ENCODE measurements at places on chromosomes 7 and 10.

GRCh38 chr10:133162910-133163856 lies 3.2 kb downstream of the KNDC1 start:
- DNase-seq = no peak

DNA sequence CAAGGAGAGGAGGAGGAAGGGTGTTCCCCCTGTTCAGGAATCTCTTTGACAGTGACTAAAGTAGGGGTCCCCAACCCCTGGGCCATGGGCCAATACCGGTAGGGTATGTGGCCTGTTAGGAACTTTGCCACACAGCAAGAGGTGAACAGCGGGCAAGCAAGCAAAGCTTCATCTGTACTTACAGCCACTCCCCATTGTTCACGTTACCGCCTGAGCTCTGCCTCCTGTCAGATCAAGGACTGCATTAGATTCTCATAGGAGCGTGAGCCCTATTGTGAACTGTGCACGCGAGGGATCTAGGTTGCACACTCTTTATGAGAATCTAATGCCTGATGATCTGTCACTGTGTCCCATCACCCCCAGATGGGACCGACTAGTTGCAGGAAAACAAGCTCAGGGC lies 201.6 kb downstream of the CAMK1D start:
- DNase-seq = no peak

GRCh38 chr7:7201578-7202374 lies 19.4 kb downstream of the C1GALT1 start:
- DNase-seq = no peak

DNA sequence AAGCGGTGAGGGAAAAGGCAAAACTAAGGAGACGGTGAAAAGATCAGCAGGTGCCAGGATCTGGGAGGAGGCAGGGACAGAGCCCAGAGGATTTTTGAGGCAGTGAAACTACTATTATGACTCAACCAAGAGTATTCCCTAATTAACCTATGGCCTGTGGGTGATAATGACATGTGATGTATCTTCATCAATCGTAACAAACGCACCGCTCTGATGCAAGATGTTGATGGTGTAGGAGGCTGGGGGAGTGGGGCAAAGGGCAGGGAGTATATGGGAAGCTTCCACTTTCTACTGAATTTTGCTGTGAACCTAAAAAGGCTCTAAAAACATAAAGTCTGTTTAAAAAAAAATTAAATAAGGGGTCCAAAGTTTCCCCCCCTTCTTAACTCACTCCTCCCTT lies 25.5 kb upstream of the EZH2 start:
- no peak for DNase-seq

- DNase-seq = no peak
Measured at GRCh38 chr7:4080954-4081353, 601.1 kb upstream of the FOXK1 start.

DNA sequence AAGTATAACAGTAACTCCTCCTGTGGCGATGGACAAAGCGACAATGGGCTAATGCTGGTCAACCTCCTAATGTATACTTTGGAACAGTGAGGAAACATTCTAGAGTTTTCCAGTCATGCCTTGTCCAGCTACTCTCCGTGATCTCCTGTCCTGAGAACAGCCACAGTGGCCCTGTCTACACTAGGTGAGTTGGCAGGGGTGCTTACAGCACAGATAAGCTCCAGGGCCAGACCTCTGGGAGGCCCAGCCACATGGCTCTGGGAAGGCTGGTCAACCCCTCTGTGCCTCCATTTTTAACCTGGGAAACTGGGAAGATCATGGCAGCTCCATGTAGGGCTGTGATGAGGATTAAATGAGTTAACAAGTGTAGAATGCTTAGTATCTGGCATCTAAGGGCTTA lies 57.0 kb downstream of the CLEC2L start:
- DNase-seq = no peak

GRCh38 chr10:61628151-61628874 lies 34.4 kb upstream of the CABCOCO1 start:
- DNase-seq = no peak

DNA sequence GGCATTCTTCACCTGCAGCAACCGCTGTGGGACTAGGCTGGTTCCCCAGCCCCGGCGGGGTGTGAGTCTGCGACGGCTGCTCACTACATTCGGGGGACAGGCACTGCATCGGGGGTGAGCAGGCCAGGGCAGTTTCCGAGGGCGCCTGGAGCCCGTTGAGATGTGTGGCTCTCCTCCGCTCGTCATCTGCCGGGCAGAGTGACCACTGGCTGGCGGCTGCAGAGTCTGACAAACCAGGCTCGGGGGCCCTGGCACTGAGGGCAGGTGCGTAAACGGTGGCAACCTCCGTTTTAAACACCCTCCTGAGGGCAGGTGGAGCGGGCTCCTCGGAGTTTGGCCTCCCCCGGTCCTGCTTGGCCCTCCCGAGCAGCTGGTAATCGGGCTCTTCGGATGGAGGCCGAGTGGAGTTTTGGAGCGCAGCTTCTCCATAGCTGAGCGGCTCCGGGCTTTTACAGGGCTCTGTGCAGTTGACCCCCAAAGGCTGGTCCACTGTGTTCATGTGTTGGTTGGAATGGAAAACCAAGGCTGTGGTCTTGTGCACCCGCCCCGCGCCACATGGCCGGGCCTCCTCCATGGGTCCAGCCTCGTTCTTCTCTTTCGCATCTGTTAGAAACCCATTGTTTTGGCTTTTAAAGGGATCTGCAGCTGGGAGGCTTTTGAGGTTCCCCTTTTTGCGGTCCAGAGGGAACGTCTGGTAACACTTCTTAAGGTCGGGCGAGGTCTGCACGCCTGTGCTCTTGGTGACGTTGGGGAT lies 20.9 kb downstream of the INSYN2A start:
- DNase-seq = no peak

- DNase-seq = peak; percentile 39
Measured at GRCh38 chr7:113414401-113415035, 296.2 kb upstream of the SMIM30 start.

DNA sequence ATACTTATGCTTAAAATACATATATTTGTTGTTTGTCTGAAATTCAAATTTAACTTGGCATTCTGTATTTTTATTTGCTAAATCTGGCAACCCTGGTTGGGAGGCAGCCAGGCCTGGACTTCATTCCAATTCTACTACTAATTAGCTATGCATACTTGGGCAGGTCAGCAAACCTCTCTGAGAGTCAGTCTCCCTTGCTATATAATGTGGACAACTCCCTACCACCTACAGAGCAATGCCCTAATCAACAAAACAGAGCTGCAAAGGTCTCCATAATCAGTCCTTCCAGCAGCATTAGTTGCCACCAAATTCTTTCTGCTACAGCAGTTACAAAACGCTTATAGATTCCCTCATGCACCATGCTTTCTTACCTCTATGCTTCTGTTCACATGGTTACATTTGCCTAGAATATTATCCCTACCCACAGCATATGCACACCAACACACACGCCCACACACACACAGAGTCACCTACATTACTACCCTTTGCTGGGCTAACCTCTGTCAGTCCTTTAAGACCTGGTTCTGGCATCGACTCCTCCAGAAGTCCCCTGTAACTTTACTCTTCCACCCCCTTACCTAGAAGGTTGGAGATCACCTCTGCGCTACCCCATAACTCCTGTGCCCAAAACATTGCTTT lies 188.7 kb downstream of the FGFR2 start:
- no peak for DNase-seq

GRCh38 chr10:59393349-59393748 lies 31.0 kb upstream of the FAM13C start:
- DNase-seq = no peak

DNA sequence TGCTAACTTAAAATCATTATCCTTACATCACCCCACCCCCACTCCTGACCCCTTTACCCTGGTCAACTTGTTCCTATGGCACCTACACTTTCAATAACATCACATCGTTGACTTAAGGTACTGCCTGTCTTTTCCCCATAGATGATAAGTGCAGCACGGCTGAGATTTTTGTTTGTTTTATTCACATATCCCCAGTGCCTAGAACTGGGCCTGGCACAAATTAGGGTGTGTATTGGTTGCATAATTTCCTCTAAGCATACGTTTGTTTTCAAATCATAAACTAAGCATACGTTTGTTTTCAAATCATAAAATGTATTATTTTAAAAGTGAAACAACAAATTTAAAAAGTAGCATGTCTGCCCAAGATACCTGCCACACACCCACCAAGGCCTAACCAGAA lies 35.3 kb downstream of the ANXA11 start:
- DNase-seq = no peak

- DNase-seq = no peak
Measured at GRCh38 chr7:139695588-139695987, 82.2 kb downstream of the HIPK2 start.

GRCh38 chr7:155395176-155395797 lies 62.6 kb upstream of the EN2 start:
- peak; percentile 32 for DNase-seq

All from NCI-H1092 (cell line).